ENCODE measurements at places on chromosomes 6 and 20.

GRCh38 chr20:10857352-10858070 lies 183.7 kb upstream of the JAG1 start:
- no peak for DNase-seq

DNA sequence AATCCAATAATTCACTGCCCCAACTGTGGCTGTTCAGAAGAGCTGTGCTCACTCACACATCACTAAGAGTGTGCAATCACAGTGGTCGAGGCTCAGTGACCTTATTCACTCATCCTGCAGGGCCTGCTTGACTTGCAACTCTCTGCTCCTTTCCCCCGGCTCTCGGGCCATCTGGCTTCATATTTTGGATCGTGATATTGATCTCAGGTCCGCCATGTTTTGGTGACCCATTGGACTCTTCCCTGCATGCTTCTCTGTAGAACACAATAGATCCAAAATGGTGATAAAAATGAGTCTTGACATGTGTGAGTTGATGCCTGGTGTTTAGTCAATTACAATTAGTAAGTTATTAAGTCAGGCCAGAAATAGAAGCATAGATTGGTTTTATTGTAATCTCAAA lies 313.9 kb upstream of the SOX4 start:
- DNase-seq: no peak

GRCh38 chr20:58389324-58389967 lies 417 bp downstream of the VAPB start:
- DNase-seq: peak; percentile 48

GRCh38 chr20:43550456-43550855 lies 8.4 kb upstream of the SGK2 start:
- no peak for DNase-seq

DNA sequence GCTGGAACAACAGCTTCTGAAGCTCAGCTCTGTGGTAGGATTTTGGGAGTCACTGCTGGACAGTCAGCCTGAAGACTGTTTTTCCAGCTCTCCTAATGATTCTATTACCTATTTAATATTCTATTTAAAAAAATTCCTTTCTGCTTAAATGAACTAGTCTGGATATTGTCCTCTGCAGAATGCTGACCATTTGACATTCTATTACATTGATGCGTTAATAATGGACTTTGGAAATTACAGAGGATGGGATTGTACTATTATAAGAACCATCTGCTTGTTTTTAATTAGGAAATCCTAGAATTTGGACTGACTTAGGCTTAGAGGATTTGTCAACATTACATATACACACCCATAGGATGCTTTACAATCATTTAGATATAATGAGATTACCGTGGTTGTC lies 19.7 kb downstream of the LRP11 start:
- DNase-seq: no peak

DNA sequence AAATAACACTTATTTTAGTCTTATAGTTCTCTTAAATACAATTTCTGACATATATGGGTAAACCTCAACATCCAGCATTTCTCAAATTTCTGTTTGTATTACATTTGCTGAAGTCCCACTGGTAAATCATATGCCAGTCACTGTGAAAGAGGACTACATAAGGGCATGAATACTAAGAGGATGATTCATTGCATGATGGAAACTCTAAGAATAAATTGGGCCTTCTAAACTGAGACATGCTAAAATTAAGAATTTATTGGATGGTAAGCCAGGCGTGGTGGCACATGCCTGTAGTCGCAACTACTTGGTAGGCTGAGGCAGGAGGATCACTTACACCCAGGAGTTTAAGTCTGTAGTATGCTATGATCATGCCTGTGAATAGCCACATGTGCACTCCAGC lies 12.1 kb downstream of the DEFB123 start:
- no peak for DNase-seq

DNA sequence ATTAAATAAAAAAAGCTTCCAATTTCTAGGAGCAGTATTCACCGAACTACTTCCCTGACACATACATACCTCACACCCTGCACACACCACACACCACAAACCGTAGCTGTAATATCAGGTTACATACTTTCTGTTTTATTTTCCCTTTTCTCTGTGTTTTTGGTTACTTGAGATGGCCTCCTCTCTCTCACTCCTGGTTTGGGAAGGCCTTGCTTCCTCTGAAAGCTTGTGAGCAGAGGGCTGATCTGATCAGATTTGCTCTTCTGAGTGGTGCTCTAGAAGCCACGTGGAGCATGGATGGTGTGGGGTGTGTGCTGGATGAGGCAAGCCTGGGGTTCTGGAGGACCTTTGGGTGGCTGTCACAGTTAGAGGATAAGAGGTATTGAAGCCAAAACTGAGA lies 20.9 kb downstream of the UTRN start:
- DNase-seq: no peak

GRCh38 chr6:149840345-149841075 lies 23.6 kb downstream of the LRP11 start:
- no peak for DNase-seq

DNA sequence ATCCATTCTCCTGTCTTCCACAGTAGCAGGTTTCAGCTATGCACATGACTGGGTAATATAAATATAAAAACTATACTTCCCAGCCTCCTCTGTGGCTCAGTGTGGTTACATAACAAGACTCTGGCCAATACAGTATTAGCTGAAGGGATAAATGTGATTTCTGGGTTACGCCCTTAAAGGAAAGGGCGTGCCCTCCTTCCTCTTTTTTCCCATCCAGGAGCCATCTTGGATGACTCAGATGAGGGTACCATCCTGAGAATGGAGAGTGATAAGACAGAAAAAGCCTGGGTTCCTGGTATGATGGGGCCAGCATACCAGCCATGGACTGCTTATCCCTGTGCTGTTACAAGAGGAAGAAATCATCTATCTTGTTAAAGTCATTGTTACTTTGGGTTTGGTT lies 123.3 kb downstream of the NFATC2 start:
- DNase-seq: no peak

- no peak for DNase-seq
These were observed 75.7 kb upstream of the RALY start for GRCh38 chr20:33917831-33918525.

GRCh38 chr6:209432-210103 lies 82.7 kb upstream of the DUSP22 start:
- no peak for DNase-seq

DNA sequence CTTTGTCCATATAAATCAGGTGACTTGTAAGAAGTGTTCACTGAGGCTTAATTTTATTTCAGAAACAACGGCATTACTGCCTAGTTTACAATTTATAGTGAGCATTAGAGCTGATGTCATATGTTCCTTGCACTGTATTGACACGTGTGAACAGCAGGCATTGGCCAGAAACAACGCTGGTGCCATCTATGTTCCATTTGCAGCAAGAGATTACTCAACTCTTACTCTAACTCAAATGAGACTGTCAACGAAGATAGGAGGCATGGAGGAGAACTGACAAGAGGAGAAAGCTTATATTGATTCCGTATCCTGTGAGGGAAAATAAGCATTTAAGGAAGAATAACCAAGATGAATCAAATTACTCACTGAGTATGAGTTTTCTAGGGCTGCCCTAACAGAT lies 48.4 kb downstream of the MTFR2 start:
- DNase-seq: no peak

GRCh38 chr20:2458919-2459499 lies 11.6 kb downstream of the SNRPB start:
- no peak for DNase-seq

GRCh38 chr20:3658716-3659491 lies 4.3 kb downstream of the GFRA4 start:
- DNase-seq: peak; percentile 41

DNA sequence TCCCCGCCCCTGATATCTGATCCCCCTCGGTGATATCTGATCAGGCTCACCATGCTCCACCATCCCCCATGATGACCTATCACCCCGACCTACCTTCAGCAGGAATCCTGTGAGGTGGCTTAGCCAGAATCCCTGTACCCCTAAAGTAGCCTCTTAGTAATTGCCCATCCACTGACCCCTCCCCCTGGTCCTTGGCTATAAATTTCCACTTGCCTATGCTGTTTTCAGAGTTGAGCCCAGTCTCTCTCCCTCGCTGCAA lies 177.5 kb upstream of the GGTLC1 start:
- DNase-seq: no peak

- no peak for DNase-seq
These were observed 73.6 kb downstream of the NDUFAF5 start for GRCh38 chr20:13858439-13858838.

DNA sequence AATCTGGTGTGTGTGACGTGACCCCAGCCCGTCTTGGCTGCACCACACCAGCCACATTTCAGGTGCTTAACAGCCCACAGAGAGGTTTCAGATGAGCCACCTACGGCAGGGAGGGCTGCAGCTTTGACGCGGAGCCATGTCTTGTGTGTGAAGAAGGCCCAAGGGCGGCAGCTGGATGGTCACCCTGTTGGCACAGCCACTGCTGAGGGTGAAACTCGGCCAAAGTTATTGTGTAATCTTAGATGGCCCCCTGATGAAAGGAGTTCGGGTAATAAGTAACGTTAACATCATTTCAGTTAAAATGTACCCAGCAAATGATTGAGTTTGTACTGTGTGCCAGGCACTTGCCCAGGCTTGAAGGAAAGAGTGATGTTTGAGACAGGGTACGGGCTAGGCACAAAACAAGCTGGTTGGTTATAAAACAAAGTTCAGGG lies 97.2 kb downstream of the SSR1 start:
- no peak for DNase-seq

GRCh38 chr20:62632575-62633090 lies 9.7 kb upstream of the SLCO4A1 start:
- DNase-seq: no peak
